ENCODE measurements at places on chromosomes 6 and 20.

DNA sequence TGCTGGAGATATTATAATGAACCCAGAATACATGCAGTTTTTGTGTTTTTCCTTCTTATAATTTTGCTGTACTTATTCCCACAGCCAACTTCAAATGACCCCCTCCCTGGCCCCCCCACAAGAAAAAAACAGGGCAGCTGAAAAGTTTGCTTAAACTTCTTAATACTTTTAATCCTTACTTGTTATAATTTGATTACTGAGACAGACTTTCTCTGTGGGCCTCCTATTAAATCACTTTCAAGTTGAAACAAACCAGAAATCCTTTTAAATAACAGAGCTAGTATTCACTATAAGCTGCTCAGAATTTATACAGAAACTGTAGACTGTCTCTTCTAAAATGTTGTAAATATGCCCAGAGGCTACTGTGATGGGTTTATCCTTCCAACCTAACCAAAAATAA lies 106.3 kb downstream of the CENPW start:
- no peak for DNase-seq

- peak; percentile 63 for DNase-seq
Measured at GRCh38 chr20:5100684-5101347, 18.9 kb downstream of the PCNA start.

GRCh38 chr20:16434062-16434664 lies 139.1 kb downstream of the KIF16B start:
- DNase-seq = peak; percentile 9

GRCh38 chr6:111685058-111685457 lies 79.4 kb upstream of the TRAF3IP2 start:
- DNase-seq = no peak

DNA sequence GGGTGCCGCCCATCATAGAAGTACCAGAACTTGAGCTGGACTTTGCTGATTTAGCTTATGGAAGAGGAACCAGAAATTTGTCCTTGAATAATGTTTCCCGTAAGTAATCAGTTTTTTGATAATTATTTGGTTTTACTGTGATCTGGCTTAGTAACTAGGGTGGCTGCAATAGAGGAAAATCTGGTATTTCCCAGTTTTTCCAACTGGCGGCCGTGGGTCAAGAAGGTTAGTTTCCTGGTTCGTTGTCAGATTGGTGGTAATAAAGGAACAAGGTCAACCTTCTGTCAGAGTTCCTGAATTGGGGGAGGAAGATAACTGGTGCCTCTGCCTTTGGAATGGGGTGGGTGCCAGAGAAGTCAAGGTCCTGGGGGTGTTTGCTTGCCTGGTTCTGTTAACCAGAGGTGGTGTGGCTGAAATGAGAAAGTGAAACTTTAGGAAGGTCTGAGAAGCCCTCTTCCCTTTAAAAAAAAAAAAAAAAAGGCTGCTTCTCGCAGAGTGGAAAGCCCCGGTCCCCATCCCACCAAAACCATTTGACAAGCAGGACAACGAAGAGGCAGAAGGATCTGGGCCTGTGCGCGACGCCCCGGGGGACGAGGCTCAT lies at the start of gene CALHM6:
Gene CALHM6, plus strand, starts transcription at position 45 of the 601 bp plus-strand sequence. Its CDS starts 555 bp downstream, at position 600.
- DNase-seq = no peak

GRCh38 chr6:138772596-138773176 lies 883 bp upstream of the CCDC28A start:
- DNase-seq = no peak

DNA sequence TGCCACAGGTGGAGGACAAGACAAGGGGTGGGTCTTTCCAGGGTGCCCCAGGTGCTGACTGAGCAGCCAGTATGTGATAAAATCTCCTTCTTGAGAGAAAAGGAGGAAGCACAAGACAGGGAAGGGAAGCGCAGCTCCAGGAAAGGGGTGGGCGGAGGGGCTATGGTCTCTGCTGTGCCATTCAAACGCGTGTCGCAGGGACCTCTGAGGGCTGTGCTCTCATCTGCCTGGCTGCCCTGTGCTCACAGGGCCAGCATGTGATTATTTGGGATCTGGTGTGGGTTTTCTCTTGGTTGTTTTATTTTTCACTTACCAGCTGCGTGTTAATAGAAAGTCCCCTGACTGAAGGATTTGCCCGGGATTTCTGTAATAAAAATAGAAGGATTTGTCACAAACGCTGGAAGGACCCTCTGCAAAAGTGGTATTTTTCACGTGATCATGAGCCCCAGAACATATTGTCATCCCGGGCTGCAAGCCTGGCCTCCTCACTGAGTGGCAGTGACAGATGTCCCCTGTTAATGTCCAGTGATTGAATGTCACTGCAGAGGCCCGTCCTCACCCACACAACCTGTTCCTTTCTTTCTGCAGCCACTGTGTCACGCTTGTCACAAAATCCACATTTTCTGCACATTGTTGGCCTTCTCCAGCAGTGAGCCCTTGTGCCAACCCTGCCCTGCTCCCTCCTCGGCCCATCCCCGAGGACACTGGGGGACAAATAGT lies 35.0 kb upstream of the VSX1 start:
- no peak for DNase-seq
